ENCODE measurements at places on chromosomes 2 and 18.
A peak's percentile ranks its signal among the peaks of the same experiment; 100 is the strongest.

DNA sequence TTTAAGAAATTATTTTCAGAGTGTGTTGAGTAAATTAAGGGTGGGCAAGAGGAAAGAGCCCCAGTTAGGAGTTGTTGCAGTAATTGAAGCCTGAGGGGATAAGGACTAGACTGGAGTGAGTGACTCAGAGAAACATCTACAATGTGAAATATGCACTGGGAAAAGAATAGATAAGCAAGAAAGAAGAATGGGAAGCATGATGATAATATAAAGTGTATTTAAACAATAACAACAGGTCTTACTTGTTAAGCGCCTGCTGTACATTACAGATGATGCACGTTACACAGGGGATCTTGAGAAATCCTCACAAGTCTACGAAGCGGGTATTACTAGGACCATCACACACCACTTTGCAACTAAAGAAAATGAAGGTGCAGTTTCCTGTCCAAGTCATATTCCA is 73.6 kb upstream of the STK17B start:
- DNase-seq: no peak

- no peak for DNase-seq
These were observed 441.4 kb downstream of the NBAS start for GRCh38 chr2:15119722-15120175.

- no peak for DNase-seq
These were observed 72.9 kb downstream of the EN1 start for GRCh38 chr2:118774458-118775133.

DNA sequence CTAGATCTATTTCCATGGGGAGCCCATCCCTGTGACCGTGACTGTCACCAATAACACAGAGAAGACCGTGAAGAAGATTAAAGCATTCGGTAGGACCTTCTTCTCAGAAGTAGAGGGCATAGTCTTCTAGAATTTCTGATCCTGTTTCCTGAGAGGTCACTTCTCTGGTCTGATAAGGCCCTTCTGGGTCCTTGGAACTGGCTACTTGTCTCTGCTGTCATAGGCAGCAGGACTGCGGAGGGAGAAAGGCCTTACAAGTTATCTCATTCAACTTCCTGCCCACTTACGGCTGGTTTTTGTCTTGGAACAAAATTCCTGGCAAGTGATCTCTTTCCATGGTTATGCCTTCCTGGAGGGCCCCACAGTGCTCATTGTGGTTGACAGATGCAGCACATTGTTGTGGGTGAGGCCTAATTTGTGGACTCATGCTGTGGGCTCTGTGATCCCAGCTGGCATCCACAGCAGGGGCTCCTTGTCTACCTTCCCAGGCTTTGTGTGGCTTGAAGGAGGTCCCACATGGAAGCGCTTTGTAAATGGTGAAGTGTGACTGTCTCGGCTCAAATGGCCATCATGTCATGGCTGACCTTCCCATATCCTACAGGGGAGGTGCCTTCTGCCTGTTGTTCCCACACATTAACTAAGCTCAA is 22.0 kb downstream of the SAG start:
- DNase-seq: no peak

DNA sequence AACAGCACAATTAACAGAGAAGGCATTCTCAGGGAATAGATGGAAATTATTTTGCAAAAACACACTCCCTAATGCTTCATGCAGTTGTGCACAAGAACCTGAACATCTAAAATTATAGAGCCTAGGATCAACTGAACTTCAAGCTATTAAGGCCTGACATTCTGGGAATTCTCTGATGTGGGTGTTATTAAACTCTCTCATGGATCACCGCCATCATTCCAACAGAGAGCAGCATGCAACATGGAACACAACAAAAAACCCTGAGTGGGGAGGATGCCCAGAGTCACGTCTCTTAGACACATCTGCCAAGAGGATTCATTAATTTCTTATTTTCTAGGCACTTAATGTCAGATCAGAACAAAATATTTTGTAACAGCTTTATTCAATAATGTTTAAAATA is 543.8 kb downstream of the ERBB4 start:
- no peak for DNase-seq

- no peak for DNase-seq
These were observed 4.1 kb downstream of the RNPEPL1 start for GRCh38 chr2:240572141-240573031.

- DNase-seq: no peak
These were observed 125.6 kb downstream of the GRB14 start for GRCh38 chr2:164495491-164496223.

- no peak for DNase-seq
These were observed 96.8 kb downstream of the SNTG2 start for GRCh38 chr2:1047485-1047884.

DNA sequence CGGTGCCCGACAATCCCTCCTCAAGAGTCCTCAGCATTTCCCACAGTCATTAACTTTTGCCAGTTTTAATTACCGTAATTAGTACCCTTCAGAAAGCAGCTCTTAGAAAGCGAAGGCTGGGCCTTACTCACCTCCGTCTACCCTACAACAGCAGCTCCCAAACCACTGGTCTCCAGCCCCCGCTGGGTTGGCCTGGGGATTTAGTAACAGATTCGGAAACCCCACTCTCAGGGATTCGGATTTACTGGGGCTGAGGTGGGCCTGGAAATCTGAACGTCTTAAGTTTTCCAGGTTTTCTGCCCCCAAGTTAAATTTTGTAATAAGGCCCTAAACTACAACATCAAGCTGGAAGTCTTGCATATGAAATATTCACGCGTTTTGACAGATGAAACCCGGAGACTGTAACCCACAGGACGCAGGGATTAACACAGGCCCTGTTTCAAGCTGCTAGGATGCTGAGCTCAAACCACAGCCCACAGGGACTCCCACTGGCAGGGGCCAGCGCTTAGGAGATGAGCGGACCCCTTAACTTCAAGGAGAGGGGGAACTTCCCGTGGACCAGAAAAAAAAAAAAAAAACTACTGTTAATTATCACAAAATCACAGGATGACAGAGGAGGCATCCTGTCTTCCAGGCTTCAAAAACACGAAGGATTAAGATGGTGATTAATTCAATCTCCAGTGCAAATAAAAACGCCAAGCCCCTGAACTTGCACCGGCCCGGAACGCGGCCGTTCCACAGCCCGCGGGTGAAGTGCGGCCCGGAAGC is 985 bp downstream of the ILKAP start:
- no peak for DNase-seq

DNA sequence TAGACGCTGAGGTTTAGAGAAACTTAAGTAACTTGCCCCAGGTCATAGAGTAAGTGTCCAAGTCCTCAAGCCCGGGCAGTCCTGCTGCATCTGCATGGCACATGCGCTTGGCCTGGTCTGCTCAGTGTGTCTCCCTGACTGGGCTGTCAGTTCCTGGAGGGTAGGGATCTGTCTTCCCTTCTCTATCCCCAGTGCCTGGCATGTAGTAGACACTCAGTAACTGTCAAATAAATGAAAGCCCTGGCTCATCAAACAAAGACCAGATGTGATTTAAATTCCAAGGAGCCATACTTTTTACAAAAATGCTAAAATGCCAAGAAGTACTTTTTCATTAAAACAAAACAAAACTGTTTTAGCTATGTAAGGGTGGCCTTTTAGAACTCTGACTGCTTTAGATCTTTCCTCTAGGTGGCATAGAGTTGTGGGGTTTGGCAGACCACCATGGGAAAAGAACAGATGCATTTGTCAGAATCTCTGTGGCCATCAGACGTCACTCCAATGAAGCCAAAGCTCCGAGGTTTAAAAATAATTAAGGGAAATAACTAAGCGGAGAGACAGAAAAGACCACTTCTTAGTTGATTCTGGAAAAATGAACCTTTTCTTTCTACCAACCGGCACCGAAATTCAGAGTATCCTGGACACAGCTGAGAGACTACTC is 34.0 kb downstream of the EPAS1 start:
- DNase-seq: no peak

DNA sequence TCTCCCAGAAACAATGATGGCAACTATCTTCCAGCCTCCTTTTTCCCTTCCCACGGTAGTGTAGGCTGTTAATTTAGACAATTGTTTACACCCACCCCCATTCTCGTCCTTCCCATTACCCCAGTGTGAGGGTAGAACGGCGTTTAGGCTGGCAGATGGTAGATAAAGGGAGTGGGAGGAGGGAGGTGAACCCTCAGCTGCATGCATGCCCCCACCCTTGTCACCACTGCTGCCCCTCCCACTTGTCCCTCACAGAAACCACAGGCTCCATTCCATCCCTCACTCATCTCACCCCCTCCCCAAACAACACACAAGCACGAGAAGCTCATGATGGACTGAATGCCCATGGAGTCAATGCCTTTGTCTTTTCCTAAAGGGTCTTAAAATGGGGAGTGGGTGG is 107.9 kb upstream of the PARD3B start:
- DNase-seq: no peak

- peak; percentile 15 for DNase-seq
These were observed 1.1 kb downstream of the SERPINB10 start for GRCh38 chr18:63908858-63909257.

- DNase-seq: no peak
These were observed 21.2 kb downstream of the MRPL33 start for GRCh38 chr2:27792759-27793158.

DNA sequence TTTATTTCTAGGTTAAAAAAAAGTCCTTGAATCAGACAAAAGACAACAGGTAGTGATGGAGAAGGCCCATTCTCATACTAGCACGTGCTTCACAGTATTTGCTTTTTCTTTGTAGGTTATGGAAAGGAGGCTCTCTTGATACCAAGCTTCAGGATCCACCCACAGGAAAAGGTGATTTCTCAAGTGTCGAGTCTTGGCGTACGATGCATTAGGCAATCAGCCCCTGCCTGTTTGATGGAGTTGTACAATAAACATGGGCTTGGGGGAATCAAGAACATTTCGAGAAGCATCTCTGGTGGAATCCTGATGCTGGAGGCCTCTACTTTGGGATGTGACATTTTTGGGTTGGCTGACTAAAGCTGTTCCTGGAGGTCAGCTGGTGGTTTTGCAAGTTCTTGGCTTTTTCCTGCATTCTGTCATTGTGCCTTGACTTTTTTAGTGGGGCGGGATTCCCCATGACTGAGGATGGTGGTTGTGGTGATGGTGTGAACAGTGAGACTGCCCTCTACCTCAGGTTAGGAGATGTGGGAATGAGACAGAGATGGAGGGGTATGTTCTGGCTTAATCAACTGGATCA is 231.5 kb upstream of the SPRED2 start:
- no peak for DNase-seq

DNA sequence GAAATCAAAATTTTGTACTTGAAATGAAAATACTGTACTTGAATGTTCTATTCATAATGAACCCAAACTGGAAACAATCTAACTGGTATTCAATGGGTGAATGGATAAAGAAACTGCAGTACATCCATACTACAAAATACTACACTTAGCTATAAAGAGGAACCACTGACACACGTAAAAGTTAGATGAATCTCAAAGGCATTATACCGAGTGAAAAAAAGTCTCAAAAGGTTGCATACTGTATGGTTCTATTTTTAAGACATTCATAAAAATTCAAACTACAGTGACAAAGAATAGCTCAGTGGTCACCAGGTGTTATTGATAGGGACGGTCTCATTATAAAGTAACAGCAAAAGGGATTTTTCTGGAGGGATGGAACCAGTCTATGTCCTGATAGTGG is 41.1 kb downstream of the COBLL1 start:
- DNase-seq: no peak

GRCh38 chr2:110124038-110124825 is 8.6 kb upstream of the MALL start:
- no peak for DNase-seq

DNA sequence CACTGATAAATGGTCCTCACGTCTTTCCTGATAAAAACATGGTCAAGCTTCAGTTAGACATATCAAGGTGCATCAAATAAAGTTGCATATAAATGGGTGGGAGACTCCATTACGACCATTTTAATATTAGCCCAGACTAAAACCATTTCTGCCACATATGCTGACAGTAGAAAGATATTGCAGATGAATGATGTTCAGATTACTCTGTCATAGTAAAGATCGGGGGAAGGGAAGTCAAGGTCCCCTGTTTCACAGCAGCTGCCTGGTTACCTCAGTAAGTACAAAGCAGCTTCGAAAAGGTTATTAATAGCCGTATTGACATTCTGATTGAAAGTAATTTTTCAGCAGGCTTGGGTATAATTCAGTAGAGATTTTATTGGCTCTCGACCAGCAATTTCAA is 927.7 kb upstream of the CDH2 start:
- no peak for DNase-seq

DNA sequence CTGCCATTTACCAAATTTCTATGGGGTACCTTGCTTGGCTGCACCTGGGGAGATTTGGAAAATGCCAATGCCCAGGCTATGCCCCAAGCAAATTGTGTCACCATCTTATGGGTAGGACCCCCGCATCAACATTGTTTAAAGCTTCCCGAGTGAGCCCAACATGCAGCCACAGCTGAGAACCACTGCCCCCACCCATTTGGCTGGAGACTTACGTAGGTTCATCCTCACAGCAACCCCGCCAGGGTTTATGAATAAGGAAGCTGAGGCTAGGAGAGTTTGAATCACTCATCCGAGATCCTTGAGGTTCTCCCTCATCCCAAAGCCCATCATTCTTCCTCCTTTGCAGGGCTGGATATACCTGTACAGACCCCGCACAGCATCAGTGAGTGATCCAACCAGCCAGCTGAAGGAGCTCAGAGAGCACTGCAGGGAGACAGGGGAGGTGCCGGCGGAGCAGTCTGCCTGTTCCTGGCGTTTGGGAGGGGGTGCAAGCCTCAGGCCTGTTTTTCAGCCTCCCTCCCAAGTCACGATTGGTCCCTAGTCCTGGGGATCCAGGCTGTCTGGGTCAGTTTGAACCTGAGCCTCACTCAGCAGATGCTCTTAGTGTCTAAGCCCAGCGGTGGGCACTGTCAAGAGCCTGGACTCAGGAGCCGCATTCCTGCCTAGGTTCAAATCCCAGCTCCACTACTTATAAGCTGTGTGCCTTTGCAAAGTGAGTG is 164.9 kb downstream of the SMAD7 start:
- DNase-seq: no peak

GRCh38 chr2:84495539-84496146 is 20.7 kb upstream of the DNAH6 start:
- peak; percentile 49 for DNase-seq

- DNase-seq: no peak
These were observed 27.6 kb upstream of the GTF2A1L start for GRCh38 chr2:48590017-48590416.

- no peak for DNase-seq
These were observed 104.8 kb downstream of the ARL4C start for GRCh38 chr2:234392041-234392615.

- no peak for DNase-seq
These were observed 5.5 kb downstream of the UBE2E3 start for GRCh38 chr2:180985771-180986395.
